Stimulated activated CD8-positive, alpha-beta memory T cell treated with anti-CD3 and anti-CD28 coated beads, Interleukin-15, amount 100 ng/mL, for 1 hour (primary cell): ENCODE measurements at places on chromosomes 6 and 20.

DNA sequence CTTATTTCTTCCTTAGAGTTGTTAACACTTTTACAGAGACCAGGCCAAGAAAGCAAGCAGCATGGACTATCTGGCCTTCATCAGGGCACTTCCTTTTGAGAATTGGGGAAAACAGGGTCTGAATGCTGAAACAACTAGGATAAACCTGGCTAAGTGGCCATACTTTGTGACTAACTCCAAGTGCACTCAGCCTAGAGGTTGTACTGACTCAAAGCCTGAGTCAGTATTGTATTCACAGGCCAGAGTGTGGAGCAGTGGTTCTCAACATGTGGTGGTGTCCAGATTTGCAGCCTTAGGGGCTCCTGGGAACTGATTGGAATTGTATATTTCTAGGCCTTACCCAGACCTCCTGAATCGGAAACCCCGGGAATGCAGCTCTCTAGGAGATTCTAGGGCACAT is 20.1 kb downstream of the SEC23B start:
- DNase-seq: no peak

DNA sequence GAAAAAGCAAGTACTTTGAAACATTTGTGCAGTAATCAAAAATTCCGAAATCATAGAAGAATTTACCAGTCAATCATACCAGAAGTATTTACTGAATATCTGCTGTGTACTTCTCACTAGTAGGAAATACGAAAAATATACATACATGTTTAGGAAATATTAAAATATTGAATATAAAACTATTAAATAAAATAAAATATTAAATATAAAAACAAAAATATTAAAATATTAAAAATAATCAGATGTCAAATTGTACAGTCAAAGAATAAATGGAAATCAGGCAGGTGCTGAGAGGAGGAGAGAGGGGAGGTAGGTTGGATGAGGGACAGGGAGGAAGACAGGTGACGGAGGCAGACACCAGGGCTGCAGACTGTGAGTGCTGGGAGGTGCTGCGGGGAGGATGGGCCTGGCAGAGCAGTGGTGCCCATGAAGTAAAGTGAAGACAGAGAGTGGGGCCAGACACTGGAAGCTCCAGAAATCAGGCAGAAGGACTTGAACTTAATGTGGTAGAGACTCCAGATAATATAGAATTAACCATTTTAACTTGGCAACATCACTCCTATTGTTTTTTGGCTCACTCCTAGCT is 55.9 kb downstream of the PRKN start:
- no peak for DNase-seq

GRCh38 chr6:156782691-156783320 is 5.6 kb downstream of the ARID1B start:
- no peak for DNase-seq

DNA sequence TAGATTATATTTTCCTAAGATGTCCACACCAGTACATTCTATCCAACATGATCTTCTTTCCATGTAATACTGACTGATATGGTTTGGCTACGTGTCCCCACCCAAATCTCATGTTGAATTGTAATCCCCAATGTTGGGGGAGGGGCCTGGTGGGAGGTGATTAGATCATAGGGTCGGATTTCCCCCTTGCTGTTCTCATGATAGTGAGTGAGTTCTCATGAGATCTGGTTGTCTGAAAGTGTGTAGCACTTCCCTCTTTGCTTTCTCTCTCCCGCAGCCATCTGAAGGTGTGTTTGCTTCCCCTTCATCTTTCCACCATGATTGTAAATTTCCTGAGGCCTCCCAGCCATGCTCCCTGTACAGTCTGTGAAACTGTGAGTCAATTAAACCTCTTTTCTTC is 12.2 kb upstream of the HBS1L start:
- no peak for DNase-seq

DNA sequence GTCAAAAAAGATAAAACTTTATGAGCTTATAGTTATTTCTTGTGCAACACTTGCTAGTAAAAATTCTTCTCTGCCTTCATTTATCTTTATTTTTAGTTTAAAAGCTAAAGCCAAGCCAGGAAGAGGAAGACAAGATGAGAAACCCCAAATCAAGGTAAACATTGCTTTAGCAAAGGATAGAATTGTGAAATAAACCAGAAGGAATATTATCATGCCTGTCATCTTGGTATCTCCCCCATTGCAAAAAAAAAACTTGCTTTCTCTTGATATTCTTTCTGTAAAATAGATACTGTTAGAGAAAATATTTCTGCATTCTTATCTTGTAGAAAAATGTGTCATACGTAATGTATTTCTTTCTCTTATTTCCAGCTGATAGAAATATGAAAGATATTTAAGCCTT is 432.8 kb downstream of the GJA1 start:
- no peak for DNase-seq

GRCh38 chr20:57977141-57977540 is 251.3 kb downstream of the ANKRD60 start:
- no peak for DNase-seq

GRCh38 chr6:34493344-34493743 is 27.5 kb downstream of the PACSIN1 start:
- DNase-seq: no peak

DNA sequence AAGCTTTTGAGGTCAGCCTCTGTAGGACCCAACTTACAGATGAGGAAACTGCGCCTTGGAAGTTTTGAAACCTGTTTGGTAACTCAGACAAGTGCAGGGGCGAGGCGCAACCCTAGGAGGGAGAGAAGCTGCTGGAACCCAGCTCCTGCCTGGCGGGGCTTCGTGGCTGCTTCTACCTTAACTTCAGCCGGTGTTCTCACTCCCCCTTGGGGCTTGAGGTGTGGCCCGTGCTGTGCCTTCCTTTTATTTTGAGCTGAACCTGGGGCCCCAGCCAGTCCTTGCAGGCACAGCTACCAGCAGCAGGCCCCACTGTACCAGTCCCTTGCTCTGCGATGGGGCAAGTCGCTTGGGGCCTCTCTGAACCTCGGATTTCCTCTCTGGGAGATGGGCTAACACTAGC is 12.0 kb downstream of the RBM38 start:
- no peak for DNase-seq

GRCh38 chr6:140366991-140367390 is 992.5 kb upstream of the CITED2 start:
- DNase-seq: no peak

DNA sequence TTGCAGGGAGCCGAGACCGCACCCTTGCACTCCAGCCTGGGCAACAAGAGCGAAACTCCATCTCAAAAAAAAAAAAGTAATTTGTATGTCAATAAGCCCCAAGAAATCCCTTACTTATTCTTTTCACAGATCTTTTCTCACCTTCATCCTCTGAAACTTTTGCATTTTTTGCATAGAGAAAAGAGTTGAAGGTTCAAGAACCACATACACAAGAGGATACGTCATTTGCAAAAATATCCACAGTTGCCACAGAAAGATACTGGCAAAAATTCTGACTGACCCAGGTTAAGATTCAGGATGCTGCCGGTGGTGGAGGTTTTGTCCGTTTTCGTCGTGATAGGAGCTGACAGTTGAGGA is 94.5 kb downstream of the ZMYND8 start:
- no peak for DNase-seq

DNA sequence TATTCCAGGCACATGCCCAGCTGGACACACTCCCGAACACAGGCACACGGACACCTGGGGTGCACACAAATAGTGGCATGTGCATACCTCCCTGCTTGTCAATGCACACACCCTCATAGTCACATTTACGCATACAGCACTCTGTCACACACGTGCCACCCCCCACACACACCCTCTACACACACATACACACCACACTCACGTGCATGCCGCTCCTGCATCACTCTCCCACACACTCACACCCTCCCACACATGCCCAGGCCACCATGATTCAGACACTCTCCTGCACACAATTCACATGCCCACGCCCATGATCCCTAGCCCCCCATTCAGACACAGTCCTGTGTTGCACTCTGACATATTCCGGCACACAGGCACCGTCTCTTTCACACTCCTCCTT is 13.0 kb downstream of the SIRPA start:
- DNase-seq: no peak

GRCh38 chr6:39980839-39981580 is 46.7 kb upstream of the MOCS1 start:
- no peak for DNase-seq

DNA sequence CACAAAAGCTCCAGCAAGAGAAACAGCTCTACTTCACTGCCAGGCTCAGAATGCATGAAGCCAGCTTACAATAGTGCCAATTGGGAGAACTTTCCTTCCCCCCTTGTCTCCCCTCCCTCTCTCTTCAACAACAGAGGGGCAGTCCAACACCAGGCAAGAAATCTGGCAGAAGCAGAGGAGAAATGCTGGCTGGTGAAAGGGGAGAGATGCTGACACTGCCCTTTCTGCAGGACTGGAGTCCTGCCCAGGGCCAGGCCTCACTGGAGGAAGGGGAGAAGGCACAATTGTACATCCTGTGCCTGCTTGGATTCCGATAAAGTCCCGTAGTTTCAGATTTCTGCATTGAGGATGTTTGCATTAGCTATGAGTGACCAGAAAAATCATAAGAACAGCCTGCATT is 148.6 kb downstream of the LRRC1 start:
- no peak for DNase-seq

GRCh38 chr6:113562248-113562647 is 294.9 kb upstream of the MARCKS start:
- no peak for DNase-seq

DNA sequence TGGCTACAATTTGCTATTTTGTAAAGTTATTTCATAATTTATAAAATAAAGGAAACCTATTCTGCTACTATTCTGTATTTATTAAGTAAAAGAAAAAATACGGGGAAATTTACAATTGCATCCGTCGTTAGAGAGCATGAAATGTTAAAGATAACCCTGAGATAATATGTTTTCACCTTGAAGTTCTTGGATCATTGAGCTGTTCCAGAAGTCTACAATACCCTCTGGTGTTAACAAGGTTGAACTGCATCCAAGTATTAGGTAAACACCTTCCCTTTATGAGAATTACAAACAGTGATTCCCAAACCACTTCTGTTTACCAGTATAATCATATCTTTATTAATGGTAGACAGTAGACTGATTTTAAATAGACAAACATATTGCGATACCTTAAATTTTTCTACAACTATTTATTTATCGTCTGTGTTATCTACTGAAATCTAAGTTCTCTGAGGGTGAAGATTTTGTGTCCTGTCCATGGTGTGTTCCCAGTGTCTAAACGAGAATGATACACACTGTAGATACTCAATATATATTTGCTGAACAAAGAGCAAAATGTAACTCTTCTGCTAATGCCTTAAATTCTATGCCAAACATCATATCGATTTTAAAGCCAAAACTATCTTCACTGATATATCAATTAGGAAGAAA is 28.2 kb downstream of the TBC1D32 start:
- DNase-seq: no peak

- DNase-seq: no peak
Measured at GRCh38 chr6:44269921-44270525, at the start of gene TMEM151B. Gene TMEM151B (plus strand): TSS chr6:44270450. CDS start chr6:44270743, 293 bp downstream.

- no peak for DNase-seq
Measured at GRCh38 chr20:22776369-22776768, 192.0 kb upstream of the FOXA2 start.

GRCh38 chr6:76166297-76166696 is 93.8 kb upstream of the IMPG1 start:
- DNase-seq: no peak

GRCh38 chr20:475463-476357 is 13.4 kb upstream of the TBC1D20 start:
- DNase-seq: no peak

GRCh38 chr6:113330636-113330946 is 526.6 kb upstream of the MARCKS start:
- DNase-seq: no peak

GRCh38 chr6:47090881-47091280 is 48.7 kb upstream of the ADGRF1 start:
- DNase-seq: no peak

GRCh38 chr6:90715093-90715655 is 128.3 kb upstream of the MAP3K7 start:
- no peak for DNase-seq

DNA sequence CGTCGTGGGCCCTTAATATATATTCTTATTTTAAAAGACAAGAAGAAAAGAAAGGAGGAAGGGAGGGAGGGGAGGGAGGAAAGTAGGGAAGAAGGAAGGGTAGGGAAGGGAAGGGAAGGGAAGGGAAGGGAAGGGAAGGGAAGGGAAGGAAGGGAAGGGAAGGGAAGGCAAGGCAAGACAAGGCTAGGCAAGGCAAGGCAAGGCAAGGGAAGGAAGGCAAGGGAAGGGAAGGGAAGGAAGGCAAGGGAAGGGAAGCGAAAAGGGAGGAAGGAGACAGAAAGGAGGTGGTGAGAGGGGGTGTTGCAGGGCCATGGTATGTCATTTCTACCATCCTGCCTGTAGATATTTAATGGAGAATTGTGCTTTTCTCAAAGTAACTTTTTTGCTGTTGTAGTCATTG is 83.9 kb upstream of the BTBD3 start:
- no peak for DNase-seq

DNA sequence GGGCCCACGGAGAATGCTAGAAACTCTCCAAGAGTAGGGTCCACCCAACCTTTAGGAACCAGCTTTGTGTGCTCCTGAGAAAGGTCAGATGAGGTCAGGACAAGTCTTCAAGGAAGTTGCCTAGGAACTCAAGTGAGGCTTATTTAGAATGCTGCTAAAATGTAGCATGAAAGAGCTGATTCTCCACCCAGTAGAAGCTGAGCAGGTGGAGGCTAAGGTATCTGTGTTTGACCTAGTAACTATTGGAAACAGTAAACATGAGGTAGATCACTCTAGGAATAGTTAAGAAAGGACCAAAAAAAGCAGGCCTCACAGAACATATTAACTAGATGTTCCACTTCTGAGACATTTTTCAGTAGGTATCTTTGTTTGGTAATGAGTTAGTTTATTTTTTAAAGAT is 13.9 kb downstream of the CEP43 start:
- no peak for DNase-seq

DNA sequence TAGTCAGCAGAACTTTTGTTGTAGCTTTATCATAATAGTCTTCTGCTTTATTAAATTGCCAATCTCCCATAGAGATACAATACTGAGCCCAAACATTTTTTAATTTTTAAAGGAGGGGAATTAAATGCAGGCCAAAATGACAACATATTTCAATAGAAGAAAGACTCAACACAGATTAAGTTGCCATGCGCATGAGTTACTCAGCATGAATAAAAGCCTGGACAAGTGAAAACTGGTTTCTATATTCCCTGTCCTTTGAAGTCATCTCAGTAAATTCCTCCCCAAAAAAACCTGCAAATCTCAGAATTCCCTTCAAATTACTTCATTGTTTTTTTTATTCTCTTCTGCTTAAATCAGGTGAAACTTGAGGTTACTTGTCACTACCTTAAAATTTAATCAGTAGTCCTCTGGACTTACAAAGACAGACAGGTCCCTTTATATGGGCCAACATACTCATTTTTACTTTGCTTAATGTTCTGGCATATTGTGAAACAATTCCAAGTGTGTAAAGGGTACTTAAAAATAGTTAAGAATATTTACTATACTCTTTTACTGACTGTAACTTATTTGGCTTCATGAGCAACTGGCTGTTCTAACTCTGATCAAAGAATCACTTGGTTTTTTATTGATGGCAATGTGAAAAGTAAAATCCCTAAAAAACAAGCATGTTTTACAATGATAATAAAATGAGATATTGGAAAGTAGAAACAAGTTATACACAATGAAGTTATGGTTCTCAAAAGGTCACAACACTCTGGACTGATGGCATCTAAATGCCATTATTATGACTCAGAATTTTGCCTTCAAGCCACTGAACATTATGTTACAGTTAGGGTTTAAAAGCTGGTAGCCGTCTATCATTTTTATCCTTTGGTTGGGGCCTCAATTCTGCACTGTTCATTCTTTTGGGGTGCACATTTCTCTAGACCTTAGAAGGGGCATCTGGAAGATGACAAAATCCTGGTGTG is 49.9 kb upstream of the COL21A1 start:
- no peak for DNase-seq
